NCI-H1436 (cell line): ENCODE measurements at places on chromosomes 4 and X.

DNA sequence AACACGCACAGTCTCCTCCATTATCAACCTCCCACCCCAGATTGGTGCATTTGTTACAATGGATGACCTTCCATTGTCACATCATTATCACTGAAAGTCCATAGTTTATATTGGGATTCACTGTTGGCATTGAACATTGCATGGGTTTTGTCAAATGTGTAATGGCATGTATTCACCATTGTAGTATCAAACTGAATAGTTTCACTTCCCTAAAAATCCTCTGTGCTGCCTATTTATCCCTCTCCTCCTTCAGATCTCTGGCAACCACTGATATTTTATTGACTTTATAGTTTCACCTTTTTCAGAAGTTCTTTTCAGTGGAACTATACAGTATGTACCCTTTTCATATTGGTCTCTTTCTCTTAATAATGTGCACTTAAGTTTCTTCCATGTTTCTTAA lies 1565.4 kb downstream of the PCDH18 start:
- no peak for DNase-seq

- no peak for DNase-seq
Measured at GRCh38 chr4:154047733-154048132, 258.9 kb upstream of the SFRP2 start.

GRCh38 chrX:111375747-111376146 lies 36.2 kb downstream of the DCX start:
- DNase-seq: no peak

DNA sequence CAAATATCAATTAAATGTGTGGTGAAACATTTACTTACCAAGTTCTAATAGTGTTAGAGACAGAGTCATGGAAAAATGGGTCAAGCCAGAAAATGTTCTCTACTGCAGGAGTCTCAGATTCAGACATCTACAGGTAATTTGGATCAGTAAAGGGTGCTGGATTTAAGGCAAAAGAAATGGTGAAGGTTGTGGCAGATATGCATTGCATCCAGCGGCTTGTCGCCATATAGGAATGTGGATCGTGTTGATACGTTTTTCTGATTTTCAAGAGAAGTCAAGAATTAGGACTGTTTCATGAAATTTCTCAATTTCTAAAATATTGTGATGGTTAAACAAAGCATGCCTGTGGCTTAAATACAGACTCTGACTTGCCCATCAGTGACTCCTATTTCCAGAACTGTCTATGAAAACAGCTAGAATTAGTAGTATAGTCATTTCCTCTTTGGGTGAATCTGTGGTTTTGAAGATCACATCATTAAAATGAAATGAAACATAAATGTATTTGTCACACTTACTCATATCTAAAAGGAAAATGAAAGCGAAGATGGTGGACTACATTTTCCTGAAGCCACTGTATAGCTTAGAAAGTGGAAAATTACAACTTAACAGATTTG lies 110.1 kb upstream of the VEGFC start:
- no peak for DNase-seq

- DNase-seq: no peak
Measured at GRCh38 chrX:154348114-154348531, 26.3 kb downstream of the FLNA start.

DNA sequence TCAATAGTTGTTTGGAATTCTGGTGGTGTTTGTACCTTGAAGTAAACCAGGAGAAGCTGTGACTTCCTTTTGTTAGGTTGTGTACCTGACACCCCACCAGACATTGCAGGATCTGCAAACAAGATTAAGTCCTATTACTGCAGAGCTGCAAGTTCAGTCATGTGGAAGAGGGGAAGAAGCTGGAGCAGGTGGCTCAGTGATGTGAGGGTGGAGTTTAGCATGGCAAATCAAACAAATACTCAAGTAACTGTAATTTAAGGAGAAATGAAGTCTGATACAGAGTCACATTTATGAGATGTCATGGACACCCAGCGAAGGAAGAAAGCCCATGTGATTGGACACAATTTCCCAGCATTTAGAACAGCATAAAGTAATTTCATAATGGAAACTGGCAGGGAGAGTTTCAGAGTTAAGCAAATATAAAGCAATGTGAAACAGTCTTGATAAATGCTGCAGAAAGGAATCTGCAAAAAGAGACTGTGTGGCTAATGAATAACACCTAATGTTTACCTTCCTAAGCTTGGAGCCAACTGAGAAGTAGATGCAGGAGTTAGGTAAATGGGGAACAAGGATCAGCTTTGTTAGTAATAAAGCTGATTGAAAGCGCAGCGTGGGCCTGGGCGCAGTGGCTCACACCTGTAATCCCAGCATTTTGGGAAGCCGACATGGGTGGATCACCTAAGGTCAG lies 249.1 kb downstream of the GBA3 start:
- DNase-seq: peak; percentile 38

DNA sequence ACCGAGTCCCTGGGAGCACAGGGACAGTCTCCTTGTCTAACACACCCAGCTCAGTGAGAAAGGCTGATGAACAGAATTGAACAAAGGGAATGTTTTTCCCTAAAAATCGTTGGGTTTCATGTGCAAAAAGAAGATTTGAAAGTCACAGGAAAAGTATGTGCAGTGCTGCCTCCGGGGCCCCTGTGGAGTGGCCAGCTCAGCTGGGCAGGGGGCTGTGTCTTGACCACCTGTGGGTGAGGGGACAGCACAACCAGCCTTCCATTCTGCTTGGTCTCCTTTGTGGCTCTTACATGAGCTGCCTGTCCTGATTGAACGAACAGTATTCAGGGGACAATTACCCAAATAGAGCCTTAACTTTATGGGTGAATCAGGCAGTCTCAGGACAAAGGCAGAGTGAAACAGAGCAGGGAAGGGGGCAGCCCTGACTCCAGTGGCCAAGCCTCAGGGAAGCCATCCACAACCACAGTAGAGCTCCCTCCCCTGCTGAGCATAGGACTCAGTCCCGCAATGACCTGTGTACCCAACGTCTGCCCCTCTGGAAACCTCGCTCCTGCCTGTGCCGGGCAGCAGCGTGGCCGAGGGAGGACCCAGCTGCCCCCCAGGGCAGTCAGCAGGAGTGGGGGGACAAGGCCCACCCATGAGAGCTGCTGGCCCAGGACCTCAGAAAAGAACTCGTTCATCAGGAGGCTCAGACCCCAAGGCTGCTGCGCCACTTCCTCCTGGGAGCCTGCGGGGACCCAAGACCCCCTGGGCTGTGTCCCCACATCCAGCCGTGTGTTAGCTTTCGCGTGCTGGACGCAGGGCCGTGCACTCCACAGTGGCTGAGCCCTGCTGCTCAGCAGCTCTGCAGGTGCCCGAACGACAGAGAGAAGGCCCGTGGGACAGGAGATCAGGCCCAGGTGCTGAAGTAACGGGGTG lies 59.6 kb upstream of the MXD4 start:
- DNase-seq: no peak

- DNase-seq: no peak
Measured at GRCh38 chrX:74911494-74911893, 13.8 kb downstream of the NEXMIF start.

DNA sequence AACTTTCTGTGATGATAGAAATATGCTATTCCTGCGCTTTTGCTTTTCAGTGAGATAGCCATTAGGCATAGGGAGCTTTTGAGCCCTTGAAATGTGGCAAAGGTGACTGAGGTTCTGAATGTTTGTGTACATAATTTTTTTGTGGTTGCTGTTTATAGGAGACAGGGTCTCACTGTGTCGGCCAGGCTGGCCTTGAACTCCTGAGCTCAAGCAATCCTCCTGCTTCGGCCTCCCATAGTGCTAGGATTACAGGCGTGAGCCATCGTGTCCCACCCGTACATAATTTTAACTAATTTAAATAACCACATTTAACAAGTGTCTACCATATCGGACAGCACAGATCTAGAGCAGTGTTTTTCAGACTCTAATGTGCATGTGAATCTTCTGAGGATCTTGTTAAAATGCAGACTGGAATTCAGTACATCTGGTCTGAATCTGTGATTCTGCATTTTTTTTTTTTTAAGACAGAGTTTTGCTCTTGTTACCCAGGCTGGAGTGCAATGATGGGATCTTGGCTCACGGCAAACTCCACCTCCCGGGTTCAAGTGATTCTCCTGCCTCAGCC lies 45.3 kb downstream of the CASP6 start:
- DNase-seq: no peak

GRCh38 chr4:52032005-52032404 lies 6.1 kb downstream of the SGCB start:
- DNase-seq: no peak

DNA sequence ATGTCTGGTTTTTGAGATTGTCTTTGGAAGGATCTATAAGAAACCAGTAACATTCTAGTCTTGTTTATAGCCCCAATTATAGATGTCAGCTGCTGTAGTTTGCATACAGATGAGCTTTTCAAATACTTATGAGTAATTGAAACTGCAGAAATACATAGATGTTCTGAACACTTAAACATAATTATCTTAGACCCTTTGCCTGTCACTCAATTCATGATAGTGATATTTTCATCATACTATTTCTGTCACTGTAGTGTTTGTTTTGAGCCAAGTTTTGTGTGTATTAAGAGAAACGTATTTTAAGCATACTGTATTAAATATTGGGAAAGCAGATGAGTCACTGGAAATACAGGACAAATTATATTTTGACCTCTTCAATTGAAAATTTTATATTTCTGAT lies 69.8 kb upstream of the SMARCA5 start:
- no peak for DNase-seq

DNA sequence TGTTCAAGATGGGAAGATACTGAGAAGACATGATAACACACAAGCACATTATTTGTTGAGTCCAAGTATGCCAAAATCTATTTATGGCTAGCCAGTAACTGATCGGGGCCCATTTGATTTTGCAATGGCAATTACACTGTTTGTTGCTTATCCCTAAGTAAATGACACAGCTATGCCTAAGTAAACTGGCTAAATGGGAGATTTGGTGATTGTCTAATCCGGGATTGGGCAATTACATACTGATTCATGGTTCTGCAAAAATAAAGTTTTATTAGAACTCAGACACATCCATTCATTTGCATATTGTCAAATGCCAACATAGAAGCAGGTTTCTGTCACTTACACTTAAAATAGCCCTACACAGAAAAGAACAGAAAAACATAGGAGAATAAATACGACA lies 140.2 kb upstream of the TBL1X start:
- DNase-seq: no peak

DNA sequence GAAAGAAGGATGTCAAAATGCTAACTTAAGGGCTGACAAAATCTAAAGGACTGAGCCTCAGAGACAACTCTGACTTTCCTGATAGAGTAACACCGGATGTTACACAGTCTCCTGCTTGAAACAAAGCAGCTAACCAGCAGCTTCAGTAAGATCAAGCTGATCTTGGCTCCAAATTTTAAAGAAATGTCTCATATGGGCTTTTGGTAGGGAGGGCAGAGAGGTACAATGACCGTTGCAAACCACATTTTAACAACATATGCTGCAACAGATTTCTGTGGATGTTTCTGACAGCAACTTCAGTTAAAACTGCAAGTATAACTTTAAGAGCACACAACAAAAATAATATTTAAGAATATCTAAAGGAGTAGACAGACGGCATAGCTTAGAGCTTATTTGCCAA lies 9.1 kb downstream of the RPGR start:
- DNase-seq: no peak

GRCh38 chr4:24093446-24093845 lies 203.6 kb upstream of the PPARGC1A start:
- no peak for DNase-seq

GRCh38 chrX:24339911-24340310 lies 20.5 kb upstream of the SUPT20HL1 start:
- no peak for DNase-seq

GRCh38 chr4:161704040-161704439 lies 459.8 kb downstream of the FSTL5 start:
- DNase-seq: no peak

GRCh38 chrX:132467026-132467425 lies 21.8 kb downstream of the MBNL3 start:
- DNase-seq: no peak

DNA sequence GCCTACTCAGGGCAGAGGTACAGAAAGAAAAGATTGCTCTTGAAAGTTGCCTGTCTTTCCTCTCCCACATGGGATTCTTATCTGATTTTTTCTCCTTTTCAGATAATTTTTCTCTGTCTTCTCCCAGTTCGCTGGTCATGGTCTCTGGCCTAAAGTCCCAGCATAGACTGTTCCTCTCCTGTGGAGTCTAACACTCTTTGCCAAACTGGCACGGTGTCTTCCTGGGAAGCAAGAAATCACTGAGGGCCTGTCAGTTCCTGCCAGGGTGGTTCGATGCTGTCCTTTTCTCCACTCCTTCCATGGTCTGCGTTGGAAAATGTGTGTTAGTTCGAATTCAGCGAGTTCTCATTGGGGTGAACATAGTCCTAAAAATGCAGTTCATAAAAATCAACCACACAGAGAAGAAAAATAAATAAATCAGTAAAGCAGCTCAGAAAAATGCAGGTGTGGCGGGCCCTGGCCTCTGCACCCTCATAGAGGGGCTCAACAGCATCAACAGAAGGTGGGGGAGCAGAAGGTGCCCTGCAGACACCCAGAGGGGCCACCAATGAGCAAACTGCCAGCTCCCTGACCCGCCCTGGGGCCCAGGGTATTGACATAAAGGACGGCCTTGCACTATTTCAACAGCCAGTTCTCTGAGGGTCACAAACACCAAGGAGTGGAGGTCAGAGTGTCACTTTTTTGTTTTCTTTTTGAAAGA lies 2.1 kb downstream of the RGN start:
- DNase-seq: no peak

- DNase-seq: peak; percentile 4
Measured at GRCh38 chr4:175435381-175435783, 376.7 kb downstream of the GPM6A start.
